ENCODE measurements at places on chromosomes 12 and 14.

DNA sequence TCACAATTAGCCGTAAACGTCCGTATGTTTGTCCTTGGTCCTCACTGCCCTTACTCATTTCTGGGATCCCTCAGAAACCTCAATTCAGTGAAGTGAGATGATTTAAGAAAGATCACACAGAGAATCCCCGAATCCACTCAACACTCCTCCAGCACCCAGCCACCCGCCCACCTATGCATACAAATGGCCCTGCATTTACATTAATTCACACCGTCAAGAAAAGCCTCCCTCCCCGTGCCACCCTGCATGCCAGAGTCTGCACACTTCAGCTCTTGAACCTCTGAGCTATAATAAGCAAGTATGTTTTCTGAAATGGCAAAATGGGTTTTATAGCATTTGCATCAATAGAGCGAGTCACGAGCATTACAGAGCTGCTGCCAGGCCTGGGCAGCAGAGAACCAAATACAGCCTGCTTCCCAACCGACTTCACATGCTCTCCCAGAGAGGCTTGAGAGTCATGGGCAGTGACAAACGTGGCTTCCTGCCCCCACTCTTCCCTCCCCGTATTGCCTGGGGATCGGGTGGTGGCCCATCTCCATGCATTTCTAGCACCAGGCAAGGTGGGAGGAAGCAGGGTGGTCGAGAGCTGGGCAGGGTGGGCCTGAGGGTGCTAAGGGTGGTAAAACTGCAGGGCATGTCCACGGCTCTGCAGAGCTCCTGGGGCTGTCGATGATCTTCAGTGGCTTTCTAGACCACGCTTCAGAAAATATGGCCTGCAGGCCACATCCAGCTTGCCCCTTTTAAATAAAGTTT, 177.6 kb downstream of the RIMBP2 start:
- no peak for DNase-seq

DNA sequence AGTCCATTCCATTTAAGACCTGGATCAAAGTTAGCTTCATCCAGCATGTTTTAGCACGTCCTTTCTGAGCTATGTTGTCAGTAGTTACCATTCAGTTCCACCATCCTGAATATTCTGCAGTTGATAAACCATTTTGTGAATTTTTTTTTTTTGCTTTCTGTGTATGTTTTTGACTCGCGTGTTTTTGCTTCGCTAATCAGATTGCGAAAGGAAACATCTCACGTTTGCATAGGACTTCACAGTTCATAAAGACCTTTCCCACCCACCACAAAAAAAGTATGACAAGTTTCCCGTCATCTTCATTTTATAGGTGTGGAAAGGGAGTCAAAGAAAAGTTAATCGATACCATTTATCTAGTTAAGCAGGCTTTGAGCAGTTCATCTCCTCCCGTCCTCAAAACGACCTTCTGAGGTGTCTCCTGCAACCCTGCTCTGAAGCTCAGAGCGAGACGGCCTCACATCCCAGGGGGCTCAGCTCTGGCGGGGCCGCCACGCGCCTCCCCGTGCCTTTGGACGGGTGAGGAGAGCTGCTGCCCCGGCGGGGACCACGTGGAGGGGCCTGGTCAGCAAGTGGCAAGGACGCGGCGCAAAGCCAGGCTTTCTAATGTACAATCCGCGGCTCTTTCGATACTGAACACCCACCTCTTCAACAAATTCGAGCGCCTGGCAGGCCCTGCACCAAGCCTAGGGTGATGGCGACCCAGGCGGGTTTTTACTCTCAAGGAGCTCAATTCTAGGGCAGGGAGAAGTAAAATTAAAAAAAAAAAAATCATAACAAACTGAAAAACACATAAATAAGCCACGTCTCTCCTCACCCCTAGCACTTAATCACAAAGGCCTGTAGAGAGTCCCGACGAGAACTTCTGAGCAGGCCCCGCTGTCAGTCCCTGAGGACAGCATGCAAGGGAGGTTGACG, 988 bp upstream of the TMEM263 start:
- DNase-seq = no peak

DNA sequence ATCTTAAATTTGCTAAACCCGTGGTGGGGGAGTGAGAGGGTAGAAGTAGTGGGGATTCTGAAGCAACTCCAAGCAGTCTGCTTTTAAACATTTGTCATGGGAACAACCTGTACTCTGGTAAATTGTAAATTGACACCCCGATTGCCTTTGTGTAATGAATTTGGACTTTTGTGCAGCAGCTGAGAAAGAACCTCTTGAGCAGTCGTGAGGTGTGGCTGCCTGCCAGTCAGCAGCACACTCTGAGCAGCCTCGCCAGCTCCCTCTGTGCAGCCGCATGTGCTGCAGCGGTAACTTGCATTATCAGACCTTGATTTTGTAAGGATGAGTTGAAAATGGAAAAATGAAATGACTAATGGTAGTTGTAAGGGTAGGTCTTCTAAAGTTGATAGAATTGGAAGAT, 74.3 kb downstream of the SUSD6 start:
- no peak for DNase-seq

DNA sequence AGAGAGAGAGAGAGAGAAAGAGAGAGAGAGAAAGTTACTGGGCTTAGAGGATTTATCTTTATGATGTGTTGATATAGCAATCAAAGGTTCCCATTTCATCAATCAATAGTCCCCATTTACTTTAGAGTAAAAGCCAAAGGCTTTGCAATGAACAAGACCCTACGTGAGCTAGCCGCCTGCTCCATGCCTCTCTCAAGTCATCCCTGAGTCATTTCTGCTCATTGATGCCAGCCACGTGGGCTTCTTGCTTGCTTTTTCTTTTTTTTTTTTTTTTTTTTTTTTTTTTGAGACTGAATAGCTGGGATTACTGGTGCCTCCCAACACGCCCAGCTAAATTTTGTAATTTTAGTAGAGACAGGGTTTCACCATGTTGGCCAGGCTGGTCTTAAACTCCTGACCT, 70.9 kb downstream of the GPR135 start:
- no peak for DNase-seq

DNA sequence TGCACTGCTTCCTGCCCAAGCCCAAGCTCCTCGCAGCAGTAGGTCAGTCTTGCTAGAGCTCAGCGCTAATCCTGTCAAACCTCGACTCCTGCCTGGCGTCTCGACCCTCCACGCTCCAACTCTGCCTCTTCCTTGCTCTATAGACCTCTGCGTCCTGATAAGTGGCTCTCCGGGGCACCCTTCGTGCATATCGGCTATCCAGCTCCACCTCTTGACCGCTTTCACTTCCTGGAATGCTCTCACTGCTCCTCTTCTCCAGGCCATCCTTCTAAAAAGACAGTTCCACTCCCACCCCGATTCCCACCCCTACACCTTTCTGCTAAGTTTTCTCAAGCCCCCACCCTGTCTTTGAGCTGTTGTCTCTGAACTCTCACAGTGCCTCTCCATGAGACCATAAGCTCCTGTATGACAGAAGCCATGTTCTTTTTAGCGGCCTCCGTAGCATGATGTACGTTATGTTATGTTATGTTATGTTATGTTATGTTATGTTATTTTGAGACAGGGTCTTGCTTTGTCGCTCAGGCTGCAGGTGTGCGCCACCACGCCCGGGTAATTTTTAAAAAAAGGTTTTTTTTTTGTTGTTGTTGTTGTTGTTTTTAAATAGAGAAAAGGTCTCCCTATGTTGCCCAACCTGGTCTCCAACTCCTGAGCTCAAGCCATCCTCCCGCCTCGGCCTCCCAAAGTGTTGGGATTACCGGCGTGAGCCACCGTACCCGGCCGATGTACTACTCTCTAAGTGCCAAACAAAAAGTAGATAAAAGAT, 601 bp downstream of the COX14 start:
- no peak for DNase-seq

GRCh38 chr14:30058401-30058800, 130.8 kb upstream of the PRKD1 start:
- DNase-seq = no peak

Measured in stimulated activated CD4-positive, alpha-beta T cell treated with anti-CD3 and anti-CD28 coated beads, Interleukin-2, amount 100 ng/mL, for 48 hours (primary cell).